ENCODE measurements at places on chromosomes 16 and 17.

DNA sequence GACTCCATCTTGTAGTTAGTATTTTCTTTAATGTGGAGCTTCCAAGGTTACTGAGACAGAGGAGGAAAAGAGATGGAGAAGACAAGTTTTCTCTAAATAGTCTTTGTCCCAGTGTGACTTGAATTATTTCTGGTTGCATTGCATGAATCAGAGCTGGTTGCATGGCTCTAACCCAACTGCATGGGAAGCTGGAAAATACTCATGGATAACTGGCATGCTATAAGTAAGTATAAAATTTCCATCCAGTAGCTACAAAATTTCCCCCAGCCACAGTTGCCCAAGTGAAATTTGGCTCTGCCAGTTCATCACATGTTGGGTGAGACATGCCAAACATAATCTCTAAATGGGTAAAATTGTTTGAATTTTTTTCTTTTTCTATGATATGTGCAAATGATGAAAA, 1161.5 kb downstream of the CDH11 start:
- no peak for DNase-seq

DNA sequence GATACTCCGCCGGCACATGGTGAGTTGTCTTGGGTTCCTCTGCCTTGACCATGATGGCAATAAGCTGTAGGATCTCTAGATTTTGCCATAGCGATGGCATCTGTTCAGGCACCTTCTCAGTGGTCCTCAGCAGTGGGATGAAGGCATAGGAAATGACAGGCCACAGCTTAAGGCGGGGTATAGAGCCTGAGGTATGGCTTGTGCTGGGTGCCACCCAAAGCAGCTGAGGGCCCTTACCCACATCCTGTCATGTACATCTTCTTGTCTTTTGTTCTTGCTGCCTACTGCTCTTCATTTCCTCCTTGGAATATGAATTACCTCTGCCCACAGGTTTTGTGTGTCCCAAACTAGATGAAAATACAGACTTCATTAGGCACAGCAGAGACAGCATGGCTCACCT, 29.5 kb downstream of the KAT7 start:
- peak; percentile 37 for DNase-seq

DNA sequence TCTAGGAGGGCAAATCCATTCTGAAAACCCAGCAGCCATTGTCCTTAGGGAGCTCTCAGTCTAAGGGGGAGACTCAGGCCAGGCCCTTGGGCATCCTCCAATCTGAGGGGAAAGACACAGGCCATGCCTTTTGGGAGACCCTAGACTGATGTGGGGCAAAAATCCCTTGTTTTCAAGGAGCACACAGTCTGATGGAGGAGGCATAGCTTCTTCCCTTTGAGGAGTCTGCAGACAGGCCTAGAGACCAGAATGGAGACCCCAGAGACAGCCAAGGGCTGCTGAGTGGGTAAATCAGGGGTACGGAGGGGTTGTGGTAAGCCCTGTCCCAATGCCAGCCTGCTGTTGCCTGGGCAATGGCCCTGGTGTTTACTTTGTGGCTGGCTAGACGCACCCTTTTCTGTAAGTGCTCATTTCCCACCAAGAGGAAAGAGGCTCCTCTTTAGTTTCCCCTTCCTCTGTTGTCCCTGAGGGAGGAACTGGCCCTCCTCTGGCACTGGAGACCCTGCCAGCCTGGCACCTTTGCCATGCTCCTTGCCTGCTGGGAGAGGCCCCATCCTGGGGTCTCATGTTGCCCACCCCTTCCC, 19.3 kb downstream of the ARHGAP23 start:
- DNase-seq: no peak

- no peak for DNase-seq
Observed at GRCh38 chr17:31808521-31809050, 50.5 kb downstream of the COPRS start.

GRCh38 chr17:71392715-71393567, 727.9 kb upstream of the SOX9 start:
- no peak for DNase-seq

DNA sequence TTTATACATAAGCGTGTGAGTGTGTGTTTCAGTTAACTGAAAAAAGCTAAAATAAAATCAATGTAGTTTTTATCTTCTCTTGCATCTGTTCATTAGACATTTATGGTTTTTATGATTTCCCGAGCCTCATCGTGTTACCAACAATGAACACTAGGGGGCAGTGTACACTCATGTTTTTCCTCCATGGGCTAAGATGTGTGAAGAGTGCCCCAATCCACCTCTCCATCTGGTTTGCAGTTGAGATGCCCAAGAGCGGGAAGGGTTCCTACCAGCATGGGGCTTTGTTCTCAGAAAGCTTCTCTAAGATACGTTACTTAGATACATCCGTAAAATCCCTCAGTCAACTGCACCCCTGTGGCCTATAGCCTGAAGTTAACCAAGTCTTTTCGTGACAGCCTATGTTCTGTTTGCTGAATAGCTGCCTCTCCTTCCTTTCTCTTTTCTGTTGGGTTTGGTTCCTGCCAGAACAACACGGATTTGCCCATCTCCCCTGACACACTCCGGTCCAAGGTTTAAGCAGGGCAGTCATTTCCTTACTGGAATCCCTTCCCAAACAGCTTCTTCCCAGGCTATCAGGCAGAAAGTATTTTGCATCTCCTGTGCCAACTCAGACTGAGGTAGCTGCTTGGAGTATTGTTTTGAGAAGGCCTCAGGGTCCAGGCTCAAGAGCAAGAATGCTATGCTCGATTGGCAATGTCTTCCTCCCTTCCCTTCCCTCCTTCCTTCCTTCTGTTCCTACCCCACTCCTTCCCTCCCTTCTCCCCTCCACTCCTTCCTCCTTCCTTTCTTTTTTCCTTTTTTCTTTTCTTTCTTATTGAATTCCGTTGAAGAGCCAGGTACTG, 12.9 kb upstream of the ELAC2 start:
- DNase-seq: peak; percentile 35

- no peak for DNase-seq
Observed at GRCh38 chr16:66304151-66304550, 62.3 kb upstream of the CDH5 start.

DNA sequence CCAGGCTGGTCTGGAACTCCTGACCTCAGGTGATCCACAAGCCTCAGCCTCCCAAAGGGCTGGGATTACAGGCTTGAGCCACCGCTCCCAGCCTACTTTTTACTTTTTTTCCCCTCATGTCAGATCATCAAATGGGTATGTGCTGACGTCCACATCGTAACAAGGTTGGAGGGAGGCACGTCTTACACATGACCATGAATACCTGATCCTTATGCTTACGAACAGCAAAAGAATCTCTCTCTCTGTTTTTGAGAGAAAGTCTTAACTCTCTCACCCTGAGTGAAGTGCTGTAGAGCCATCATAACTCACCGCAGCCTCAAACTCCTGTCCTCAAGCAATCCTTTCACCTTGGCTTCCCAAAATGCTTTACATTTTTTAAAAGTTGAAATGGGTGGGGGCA, 29.5 kb upstream of the TMEM92 start:
- no peak for DNase-seq

DNA sequence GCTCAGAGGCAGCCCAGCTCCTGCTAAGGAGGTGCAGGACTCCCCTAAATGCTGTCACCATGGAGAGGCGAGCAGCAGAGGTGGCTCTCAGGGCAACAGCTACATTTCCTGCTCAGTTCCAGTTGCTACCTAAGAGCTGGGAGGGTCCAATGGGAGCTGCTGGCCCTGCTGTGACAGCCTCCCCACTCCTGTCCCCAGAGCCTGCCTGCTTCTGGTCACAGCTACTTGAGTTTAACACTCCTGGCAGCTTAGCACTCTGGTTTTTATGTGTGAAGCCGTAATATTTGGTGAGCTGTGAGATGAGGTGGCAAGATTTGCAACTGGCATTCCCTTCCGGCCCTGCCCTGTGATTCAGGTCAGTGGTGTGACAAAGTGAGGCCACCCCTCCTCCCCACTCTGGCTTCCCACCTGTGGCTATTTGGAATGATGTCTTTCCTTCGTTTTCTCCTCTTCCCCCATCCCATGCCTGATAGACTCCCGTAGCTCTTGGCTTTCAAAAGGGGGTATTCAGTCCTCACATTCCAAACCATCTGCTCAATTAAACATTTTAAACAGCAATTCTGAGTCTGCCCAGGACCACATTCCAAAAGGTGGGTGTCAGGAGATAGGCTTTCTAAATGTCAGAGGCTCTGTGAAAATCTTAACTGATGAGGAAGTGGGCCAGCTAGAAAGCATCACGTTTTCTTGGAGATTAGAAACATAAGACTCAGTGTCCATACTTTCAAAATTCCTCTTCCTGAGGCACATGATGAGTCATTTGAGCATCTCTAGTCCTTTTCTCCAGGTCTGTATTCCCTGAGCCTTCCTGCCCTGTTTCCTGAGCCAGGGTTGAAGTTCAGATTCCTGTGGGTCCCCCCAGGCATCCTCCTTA, 42.6 kb upstream of the SKAP1 start:
- no peak for DNase-seq

DNA sequence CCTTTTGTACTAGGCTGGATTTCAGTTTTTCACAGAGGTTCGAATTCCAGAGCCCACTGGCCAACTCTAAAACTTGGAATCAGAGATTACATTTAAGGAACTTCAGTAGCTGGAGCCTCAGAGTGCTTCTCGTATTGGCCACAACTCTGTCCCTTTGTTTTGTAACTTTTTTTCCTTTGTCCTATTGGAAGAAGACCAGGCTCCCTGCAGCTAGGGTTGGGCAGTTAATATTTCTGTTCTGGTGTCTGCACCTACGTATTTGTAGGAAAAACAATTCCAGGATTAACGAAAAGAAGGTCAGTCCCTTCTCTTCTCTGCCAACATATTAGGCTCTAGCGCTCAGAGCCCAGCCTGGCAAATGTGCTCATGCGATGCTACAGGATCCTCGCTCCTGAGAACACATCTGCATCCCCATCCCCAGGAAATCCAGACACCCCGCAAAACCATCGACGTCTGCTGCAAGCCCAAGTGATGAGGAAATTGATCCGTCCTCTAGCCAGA, 1.9 kb downstream of the CDH11 start:
- no peak for DNase-seq

- no peak for DNase-seq
Observed at GRCh38 chr16:78441298-78441697, 341.8 kb downstream of the WWOX start.

- DNase-seq: no peak
Observed at GRCh38 chr17:38742411-38743308, 5.5 kb downstream of the PCGF2 start.

GRCh38 chr17:55284001-55284884, 19.5 kb downstream of the HLF start:
- DNase-seq: no peak

DNA sequence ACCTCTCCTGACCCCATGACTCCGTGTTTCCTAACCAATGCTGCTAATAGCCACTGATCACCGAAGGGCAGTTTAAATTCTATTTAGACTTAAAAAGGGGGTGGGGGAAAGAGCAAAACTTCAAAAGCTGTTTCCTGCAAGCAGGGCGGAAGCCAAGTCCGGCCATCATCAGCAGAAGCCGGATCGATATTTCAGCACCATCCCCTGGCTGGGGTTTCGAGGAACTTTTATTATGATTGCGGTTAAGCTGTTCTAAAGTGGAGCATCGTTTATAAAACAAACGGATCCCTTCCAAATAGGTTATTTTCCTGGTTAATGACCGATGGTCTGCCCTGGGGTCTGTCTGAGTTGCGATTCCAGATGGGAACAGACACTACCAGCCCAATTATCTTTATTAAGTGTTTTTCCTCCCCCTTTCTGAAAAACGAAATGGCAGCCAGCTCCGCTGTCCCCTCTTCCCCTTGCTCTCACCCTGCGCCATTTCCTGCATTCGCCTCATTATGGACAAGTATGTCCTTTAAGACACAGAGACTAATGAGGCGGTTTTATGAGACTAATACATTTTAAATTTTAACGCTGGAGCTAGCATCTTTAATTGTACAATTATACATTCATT, 76.1 kb upstream of the IRX3 start:
- no peak for DNase-seq

GRCh38 chr17:51540151-51540550, 279.8 kb downstream of the UTP18 start:
- no peak for DNase-seq

GRCh38 chr17:43880420-43880991, 26.8 kb downstream of the MPP2 start:
- DNase-seq: peak; percentile 21

DNA sequence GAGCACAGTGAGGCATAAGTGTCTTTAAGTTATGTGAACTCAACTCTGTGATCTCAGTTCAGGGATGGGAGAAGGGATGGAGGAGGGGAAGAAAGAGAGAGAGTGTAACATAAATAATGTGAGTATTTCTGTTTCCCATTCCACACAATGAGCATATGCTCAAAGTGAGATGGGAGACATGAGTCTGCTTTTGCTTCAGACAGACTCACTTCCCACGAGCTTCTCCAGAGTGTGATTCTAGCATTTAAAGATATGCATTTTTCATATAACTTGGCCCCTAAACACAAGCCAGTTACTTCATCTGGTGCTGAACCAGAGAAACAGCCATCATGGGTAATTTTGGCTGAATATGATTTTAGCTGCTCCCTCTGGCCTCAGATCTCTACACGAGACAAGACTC, 35.0 kb downstream of the SHISA9 start:
- DNase-seq: no peak

- DNase-seq: no peak
Observed at GRCh38 chr16:10935226-10935915, 6.9 kb downstream of the DEXI start.

DNA sequence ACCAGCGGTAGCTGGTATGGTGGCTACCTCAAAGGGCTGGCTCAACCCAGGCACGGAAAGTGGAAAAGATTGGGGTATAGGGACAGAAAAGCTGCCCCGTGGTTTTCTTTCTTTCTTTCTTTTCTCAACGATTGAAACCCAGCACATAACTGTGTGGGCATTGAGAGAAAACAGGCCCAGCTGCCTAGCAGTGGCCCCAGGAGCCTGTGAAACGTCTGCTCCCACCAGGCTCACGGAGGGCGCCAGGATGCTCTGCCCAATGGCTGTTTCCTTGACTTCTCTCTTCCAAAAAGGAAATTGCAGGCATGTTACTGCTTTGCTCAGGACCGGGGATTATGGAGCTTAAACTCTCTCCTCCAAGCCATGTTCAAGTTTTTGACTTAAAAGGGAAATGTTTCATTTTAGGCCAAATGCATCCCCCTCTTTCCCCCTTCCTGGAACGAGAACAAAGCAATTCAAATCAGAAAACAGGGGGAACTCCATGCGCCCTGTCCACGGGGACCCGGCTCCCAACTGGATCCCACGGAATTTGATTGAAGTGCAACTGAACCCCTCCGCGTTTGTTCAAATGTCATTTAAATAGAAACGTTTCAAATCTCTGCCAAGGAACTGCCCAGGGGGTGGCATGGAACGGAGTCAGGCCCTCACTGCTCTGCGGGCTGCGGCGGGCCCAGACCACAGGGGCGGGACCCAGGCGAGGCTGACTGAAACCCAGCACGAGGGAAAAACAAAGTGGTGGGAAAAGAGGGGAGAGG, 133.5 kb downstream of the RGS9 start:
- no peak for DNase-seq

Data from activated T-cell treated with anti-CD3 and anti-CD28 coated beads for 1 hour (primary cell).